NCI-H526 (cell line): ENCODE measurements at places on chromosomes 16 and 17.

DNA sequence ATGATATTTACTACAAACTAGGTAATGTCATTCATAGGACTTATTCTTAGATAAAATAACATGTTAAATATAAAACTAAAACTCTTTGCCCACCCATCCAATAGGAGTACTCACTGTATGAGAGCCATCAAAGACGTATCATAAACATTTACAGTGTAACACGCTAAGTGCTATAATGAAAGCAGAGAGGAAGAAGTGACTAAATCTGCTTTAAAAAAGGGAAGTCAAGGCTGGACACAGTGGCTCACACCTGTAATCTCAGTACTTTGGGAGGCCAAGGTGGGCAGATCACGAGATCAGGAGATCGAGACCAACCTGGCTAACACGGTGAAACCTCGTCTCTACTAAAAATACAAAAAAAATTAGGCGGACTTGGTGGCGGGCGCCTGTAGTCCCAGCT is 32.4 kb downstream of the SPAG9 start:
- DNase-seq, result no peak

DNA sequence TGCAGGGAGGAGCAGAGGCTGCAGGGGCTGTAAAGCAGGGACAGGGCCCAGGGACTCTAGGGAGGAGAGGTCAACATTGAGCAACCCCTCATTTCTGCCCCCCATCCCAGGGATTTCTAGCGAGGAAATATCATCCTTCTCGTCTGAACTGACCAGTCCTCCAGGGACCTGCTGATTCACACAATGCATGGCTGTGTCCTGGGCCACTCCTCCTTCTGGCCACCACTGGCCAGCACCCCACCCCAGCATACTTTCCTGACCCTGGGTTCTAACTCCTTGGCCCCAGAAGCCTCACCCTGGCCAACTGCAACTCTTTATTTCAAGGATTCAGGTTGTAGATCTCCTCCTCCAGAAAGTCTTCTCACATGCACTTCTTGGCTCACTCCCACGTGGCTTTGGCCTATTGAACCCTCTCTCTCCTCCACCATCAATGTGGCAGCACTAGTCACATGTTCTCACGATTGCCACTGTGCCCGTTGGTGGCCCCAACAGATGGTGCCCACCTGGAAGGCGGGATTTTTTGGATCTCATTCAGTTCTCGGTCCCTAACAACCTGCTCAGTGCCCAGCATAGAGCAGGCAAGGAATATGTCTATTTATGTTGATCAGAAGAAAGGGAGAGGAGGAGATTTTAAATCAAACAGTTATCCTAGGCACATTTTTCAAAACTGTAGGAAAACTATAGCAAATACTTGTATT is 41.5 kb downstream of the CUEDC1 start:
- no peak for DNase-seq

GRCh38 chr16:29675811-29676643 is 3.0 kb upstream of the QPRT start:
- peak; percentile 28 for DNase-seq

- no peak for DNase-seq
These were observed 31.4 kb downstream of the COG1 start for GRCh38 chr17:73224237-73224636.

GRCh38 chr16:56265184-56265583 is 73.9 kb downstream of the GNAO1 start:
- no peak for DNase-seq

DNA sequence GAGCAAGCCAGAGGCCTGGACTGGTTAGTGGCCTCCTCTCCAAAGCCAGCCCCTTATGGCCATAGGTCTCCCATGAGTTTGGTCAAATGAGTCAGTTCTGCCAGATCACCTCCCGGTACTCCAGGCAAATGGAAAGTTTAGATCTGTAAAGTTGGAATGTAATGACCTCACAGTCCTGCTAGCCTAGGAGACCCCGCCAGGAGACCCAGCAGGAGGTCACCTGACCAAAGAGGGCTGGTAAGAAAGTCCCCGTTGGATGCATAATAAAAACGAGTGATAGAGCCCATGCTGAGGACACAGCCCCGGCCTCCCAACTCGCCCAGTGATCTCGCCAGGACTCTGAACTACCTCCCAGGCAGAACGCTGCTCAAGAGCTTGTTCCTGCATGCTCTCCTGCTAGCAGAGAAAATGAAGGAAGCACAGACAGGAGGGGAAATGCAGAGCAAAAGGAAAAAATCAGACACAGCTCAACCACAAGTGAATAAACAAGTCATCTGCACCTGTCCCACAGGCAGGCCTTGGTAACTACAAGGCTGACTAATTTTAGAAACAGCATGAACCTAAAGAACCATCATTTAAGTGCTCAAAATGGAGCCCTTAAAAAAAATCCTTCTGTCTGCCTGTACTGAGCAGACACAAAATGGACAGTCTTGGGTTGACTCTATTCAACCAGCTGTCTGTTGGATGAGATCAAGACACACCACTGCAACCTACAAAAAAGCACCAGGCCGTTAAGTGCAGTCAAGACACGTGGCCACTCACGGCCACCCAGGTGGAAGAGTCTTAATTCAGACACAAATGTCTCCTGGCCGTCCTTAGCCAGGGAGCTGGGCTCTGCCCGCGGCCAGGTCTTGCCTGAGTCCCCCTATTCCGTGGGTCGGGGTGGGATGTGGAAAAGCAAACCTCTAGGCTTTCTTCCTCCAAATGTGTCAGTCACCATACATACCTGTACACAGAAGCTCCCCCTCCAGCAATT is 9.2 kb downstream of the CDIP1 start:
- no peak for DNase-seq

DNA sequence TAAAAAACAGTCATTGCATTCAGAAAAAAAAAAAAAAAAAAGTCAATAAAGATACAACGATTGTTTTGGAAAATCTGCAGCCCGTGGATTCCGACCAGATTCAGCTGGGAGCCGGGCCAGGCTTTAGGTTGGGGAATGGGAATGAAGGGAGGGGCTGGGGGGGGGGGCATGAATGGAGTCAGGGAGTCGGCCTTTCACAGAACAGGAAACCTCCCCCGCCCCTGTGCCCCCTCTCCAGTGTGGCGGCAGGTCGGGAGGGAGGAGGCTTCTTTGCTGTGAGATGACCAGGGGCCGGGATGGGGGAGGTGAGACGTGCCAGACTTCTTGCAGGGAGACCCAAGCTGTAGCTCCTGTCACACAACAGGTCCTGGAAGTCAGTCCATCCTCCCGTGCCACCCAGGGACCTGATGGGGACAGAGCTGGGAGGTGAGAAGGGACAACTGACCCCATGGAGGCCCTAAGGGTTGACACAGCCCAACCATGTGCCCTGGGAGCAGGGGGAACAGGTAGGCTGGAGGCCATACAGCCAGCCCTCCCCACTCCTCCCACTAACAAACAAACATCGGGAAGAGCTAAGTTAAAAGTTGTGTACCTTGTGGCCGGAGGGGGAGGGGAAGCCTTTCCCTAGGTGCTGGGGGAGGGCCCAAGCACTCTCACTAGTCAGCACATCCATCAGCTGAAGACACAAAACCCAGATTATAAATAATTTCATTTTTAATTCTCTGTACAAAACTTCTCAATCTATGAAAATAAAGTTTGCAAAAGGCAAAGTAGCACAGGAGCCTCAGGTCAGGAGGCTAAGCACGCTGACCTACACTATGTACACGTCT is 25.2 kb downstream of the SREBF1 start:
- peak; percentile 35 for DNase-seq

GRCh38 chr17:19768046-19768782 is 20.1 kb upstream of the ALDH3A1 start:
- DNase-seq, result no peak

DNA sequence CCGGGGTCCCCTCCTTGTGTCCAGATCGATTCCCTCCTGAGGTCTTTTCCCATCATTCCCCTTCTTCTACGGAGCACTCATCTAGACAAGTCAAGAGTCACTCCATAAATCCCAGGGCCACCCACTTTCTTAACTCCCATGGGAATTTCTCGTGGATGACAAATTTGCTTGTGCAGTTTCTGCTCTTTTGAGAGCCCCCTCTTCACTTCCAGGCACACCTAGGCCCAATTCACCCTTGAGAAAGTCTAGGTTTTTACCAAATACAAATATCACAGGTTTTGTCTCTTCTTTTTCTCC is 522 bp upstream of the POLDIP2 start:
- peak; percentile 35 for DNase-seq

DNA sequence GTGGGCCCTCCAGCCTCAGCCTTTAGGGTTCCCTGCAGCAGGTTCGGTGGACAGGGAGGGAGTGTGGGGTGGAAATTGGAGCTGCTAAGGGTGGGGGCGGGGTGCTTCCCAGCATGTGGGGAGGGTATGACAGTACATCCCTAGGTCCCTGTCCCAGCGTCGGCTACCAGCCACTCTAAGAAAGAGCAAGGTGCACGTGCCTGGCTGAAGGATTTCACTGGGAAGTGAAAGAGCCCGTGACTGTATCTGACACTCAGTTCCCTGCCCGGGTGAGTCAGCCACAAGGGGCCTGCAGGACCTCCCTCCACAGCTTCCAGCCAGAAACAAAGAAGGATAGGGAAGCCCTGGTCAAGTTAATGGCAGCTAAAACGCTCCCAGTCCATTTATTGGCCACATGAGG is 4.1 kb downstream of the SNRNP25 start:
- DNase-seq, result no peak
